ENCODE measurements at places on chromosomes 7 and 10.

- no peak for DNase-seq
Measured at GRCh38 chr10:89074120-89074519, 83.5 kb downstream of the FAS start.

GRCh38 chr7:12968836-12969422 lies 281.5 kb downstream of the ARL4A start:
- no peak for DNase-seq

DNA sequence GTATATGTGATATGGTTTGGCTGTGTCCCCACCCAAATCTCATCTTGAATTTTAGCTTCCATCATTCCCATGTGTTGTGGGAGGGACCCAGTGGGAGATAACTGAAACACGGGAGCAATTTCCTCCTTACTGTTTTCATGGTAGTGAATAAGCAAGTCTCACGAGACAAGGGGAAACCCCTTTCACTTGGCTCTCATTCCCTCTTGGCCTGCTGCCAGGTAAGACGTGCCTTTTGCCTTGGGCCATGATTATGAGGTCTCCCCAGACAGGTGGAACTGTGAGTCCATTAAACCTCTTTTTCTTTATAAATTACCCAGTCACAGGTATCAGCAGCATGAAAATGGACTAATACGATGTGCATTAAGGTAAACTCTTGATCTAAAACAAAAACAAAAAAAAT lies 357.1 kb upstream of the AOAH start:
- DNase-seq: no peak

DNA sequence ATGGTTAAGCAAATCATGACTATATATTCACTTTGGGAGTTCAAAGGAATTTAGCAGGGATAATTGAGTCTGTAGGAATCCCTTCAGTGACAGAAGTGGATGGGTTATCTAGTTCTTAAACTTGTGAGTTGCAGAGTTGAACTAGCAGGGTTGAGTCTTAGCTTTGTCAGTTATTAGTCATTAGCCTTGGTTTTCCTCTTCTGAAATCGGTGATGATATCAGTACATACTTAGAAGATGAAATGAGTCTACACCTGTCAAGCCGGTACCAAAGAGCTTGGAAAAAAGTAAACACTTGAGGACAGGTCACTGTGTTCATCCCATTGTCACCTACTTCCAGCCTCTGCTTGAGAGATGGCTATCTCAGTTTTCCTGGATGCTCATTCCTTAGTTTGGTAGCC lies 73.5 kb downstream of the BUB3 start:
- DNase-seq: no peak

- DNase-seq: no peak
Measured at GRCh38 chr7:38819463-38819862, 89.5 kb downstream of the VPS41 start.

GRCh38 chr10:80437227-80437626 lies 16.9 kb upstream of the TSPAN14 start:
- DNase-seq: no peak
